ENCODE measurements at places on chromosomes 5 and 9.

DNA sequence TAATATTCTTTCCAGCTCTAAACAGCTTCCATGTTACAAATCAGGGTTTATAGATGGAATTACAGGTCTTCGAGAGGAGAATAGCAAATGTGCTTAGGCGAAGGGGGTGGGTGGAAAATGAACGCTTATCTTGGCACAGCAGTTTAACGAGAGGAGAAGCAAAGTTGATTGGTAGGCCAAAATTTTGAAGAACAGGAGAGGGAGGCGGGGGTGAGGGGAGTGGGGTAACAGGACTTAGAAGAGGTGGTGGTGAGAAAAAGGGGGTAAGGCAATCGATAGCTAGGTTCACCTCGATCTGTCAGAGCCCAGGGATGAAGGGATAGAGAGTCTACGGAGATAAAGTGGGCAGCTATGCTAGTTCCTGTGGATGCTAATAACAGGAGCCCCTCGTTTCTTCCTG is 764 bp downstream of the ANKRA2 start:
- DNase-seq: peak; percentile 27

DNA sequence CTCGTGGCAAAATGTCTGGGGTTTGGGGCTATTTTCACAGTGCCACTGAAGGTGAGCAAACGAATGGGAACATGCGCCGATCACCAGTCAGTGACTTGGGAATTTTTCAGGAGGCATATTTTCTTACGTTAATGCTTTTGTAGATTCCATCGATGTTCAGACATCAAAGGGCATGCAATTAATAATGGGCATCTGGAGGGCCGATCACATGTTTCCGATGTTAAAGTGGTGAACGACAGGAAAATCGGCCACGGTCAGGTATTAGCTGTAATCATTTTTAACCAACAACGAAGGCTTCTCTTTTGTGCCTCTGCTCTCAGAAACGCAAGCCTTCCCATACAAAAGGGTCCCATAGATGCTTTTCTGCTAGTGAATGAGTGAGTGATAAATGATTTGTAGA is 155.0 kb upstream of the PITX1 start:
- no peak for DNase-seq

DNA sequence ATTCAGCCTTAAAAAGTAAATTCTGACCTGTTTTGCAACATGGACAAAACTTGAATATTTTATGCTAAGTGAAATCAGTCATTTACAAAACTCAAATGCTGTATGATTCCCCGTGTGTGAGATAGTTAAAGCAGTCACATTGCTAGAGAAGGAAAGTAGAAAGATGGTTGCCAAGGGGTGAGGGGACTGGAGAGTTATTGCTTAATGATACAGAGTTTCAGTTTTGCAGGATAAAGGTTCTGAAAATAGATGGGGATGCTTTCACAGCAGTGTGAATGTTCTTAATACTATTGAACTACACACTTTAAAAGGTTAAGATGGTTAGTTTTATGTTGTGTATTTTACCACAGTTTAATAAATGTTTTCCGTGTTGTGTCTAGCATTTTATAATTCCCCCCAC is 51.2 kb downstream of the SGCD start:
- no peak for DNase-seq

GRCh38 chr9:86669422-86669821 is 277.9 kb downstream of the GAS1 start:
- DNase-seq: no peak

- no peak for DNase-seq
These were observed 323.0 kb downstream of the TMEM167A start for GRCh38 chr5:82754036-82754746.

- no peak for DNase-seq
These were observed 126.1 kb downstream of the GAS1 start for GRCh38 chr9:86821006-86821845.

- DNase-seq: no peak
These were observed 674.6 kb upstream of the ZNF608 start for GRCh38 chr5:125421006-125421405.

GRCh38 chr5:127695346-127695745 is 7.8 kb upstream of the CCDC192 start:
- DNase-seq: no peak

DNA sequence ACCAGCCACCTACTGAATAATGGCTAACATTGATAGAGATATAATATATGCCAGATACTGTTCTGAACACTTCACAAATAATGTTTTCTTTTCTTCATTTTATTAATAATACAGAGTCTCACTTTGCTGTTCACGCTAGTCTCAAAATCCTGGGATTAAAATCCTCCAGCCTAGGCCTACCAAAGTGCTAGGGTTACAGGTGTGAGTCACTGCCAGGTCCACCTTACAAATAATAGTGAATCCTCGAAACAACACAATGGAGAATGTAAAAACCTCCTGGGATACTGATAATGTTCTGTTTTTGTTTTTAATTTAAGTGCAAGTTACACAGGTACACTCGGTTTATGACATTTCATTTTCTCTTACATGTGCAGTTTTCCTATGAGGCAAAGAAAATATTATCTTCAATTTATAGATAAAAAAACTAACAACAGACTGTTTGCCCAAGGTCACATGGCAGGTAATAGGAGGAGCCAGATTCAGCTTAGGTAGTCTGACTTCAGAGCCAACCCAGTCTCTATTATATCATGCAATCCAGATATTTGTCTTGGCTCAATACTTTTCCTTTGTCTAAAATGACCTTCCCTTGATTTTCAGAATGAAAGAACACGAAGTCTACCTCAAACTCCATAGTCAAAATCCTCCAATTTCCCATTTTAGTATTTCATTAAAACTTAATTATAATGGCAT is 7.8 kb downstream of the ZFR start:
- no peak for DNase-seq

DNA sequence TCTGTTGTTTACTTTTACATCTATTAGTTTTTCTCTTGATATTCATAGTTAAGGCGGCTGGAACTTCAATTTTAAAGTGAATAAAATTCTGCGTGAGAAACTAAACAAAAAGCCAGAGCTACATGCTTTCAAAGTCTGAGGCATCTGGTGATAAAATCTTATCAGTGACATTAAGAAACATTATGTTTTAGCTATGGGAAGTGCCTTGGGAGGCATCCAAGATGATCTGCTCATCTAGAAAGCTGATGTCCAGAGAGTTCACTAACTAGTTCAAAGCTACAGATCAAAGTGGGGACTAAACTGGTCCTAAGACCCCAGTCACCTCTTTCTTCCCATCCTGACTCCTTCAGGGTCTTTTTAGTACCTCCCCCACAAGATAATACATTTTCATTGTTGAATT is 37.2 kb downstream of the MRPS27 start:
- DNase-seq: no peak

GRCh38 chr9:127880143-127880542 is 2.7 kb upstream of the AK1 start:
- DNase-seq: no peak

DNA sequence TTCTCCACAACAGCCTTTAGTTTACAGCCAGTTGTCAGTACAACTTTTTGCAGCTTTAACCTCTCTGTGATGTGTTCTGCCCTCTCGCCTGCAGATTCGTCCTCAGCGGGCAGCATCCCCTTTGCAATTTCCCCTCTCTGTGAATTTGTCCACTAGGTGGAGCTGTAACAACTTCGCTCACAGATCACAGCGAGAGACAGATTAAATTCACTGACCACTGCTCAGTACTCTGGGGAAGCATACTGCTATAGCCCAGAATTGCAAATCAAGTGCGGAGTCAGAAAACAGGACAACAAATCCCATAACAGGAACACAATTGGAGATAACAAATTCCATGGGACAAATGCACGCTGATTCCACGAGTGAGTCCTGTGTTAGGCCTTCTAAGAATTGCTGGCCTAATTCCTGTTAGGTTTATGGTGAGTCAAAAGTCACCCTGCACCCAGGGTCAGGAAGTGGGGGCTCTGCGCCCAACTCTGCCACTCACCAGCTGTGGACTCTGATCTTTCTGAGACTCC is 2124.9 kb downstream of the MAT2B start:
- DNase-seq: no peak

DNA sequence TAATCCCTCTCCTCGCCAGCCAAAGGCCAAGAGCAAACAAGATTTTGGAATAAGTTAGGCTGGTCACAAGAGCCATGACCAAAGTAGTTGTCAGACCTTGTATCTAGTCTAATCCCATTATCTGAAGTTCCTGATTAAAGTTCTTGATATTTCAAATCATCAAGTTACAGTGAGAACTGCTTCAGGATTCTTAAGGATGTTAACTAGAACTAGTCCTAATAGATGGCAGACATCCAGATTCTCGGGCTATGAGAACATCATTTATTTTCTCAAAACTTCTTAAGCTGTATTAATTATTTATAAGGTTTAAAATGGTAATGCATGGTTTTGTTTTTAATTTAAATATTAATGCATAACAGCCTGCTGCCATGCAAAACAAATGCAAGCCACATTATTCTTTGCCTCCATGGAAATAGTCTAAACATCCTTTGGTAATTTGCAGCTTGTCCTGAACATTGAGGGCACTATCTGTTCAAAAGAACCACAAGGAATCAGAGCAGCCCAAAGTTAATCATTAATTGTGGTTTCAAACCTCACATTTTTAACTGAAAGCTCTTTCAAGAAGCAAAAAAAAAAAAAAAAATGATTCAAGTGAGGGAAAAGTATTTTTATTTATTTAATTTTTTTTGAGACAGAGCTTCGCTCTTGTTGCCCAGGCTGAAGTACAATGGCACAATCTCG is 95.1 kb downstream of the TTC39B start:
- DNase-seq: no peak

- peak; percentile 52 for DNase-seq
These were observed 482 bp downstream of the CD14 start for GRCh38 chr5:140632366-140633020.

- DNase-seq: no peak
These were observed 212.3 kb downstream of the DOCK8 start for GRCh38 chr9:426976-427375.
